CD4-positive, alpha-beta T cell treated with Interleukin-17A for 4 hours (primary cell): ENCODE measurements at places on chromosomes 2 and 18.

- DNase-seq: no peak
These were observed 47.5 kb downstream of the LMAN2L start for GRCh38 chr2:96692094-96692971.

- DNase-seq: no peak
These were observed 82.4 kb downstream of the CTIF start for GRCh38 chr18:48621240-48621639.

GRCh38 chr2:101002562-101003277 lies 631 bp downstream of the RPL31 start:
- no peak for DNase-seq

GRCh38 chr2:241146286-241146685 lies 3.0 kb downstream of the PASK start:
- no peak for DNase-seq

DNA sequence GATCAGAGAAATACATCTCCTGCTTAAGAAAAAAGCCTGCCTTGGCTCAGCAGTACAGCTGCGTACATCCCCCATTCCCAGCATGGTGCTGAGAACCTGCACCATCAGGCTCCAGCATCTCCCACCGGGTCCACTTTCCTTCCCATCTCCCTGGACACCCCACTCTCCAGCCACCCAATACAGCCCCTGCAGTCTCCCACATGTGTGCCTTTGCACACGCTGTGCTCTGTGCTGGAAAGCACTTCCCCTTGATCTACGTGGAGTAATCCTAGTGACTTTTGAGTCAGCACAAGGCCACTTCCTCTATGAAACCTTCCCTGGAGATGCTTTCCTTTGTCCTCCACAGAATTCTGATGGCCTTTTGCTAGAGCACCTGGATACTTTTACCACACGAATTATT lies 17.0 kb downstream of the STAT1 start:
- no peak for DNase-seq

DNA sequence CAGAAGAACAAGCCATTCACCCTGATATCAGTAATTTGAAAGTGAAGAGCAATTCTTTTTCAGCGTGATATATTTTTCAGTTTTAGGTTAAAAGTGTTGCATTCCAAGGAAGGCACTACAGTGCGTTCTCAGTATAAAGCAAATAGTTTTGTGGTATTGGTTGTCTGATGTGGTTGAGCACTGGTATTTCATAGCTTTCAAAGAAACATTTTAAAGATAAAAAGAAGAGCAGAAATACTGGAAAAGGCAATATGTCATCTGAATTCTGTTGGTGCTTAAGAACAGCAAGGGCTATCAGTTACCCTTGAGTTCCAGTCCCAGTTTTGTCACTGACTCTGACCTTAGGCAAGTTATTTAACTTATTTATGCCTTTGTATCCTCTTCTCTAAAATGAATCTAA lies 191.6 kb downstream of the BABAM2 start:
- DNase-seq: no peak
